RKO (cell line): ENCODE measurements at places on chromosomes 3 and 15.
A peak's percentile ranks its signal among the peaks of the same experiment; 100 is the strongest.

DNA sequence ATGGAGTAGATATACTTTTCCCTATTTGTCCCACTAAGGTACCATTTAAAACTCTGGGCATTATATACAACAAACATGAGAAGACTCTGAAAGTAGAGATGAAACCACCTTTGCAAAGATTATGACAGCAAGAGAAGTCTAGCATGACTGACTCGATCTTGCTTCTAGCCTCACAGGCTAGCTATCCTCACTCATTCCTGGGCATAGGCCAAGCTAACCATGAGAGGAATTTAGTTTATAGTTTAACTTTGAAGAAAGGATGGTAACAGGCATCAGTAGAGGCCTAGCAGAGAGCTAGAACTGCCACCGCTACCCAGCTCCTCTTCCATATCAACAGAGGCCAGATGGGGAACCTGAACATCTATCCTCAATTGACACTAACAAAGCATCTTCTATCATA is 63.5 kb upstream of the FSIP1 start:
- DNase-seq, result no peak

GRCh38 chr3:48685293-48685602 is 467 bp downstream of the NCKIPSD start:
- DNase-seq, result no peak

- peak; percentile 66 for DNase-seq
These were observed 61.1 kb downstream of the MLH1 start for GRCh38 chr3:37054370-37054769.

DNA sequence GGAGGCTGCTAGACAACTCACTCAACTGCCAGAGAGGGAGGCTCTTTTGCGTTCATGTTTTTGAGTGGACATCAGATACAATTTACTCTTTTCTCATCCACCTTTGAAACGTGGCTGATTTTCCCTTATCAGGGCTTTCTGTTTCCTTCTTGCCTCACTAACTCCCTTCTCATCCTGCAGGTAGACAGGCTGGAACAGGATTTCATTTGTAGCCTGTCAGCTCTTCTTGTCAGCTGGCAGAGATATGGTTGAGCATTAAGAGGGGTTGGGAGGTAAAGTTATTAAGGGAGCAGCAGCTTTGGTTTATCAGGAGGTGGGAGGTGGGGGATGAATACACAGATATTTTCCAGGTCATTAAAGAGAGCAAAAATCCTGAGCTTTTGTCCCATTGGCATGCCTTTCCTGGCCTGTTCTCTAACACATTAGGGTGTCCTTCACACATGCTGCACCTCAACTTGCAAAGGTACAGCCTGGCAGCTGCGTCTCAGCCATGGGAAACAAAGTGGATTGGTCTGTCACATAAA is 73.5 kb downstream of the PPM1L start:
- no peak for DNase-seq

- DNase-seq, result no peak
These were observed 42.5 kb downstream of the TRAK1 start for GRCh38 chr3:42133500-42134298.

- peak; percentile 14 for DNase-seq
These were observed 10.0 kb upstream of the ST8SIA2 start for GRCh38 chr15:92383519-92384324.

GRCh38 chr3:46709721-46710120 is 7.9 kb downstream of the PRSS50 start:
- no peak for DNase-seq

- DNase-seq, result no peak
These were observed 217.4 kb upstream of the WNT5A start for GRCh38 chr3:55704521-55704920.

- no peak for DNase-seq
These were observed 43.2 kb downstream of the RIOX2 start for GRCh38 chr3:97928986-97929385.

DNA sequence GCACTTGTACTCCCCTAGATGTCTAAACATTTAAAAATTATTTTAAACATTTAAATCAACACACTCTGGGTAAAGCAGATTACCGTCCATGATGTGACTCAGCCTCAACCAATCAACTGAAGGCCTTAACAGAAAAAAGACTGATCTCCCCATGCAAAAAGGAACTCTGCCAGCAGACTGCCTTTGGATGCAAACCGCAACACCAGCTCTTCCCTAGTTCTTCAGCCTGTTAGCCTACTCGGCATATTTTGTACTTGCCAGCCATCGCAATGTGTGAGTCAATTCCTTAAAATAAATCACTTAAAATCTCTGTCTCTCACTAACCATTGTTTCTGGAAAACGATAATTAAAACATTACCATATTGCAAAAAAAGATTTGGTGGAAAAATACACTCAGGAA is 375.9 kb downstream of the RSL24D1 start:
- DNase-seq, result no peak
